ENCODE measurements at places on chromosomes 2 and 18.

DNA sequence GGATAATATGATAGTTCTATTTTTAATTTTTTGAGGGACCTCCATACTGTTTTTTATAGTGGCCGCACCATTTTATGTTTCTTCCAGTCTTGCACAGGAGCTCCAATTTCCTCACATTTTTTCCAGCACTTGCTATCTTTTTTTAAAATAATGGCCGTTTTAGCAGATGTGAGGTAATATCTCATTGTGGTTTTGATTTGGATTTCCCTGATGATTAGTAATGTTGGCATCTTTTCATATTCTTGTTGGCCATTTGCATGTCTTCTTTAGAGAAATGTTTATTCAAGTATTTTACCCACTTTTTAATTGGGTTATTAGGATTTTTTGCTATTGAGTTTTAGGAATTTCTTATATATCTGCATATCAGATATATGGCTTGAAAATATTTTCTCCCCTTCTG is 29.9 kb upstream of the NAPG start:
- no peak for DNase-seq

GRCh38 chr2:10761591-10761990 is 40.2 kb downstream of the ATP6V1C2 start:
- no peak for DNase-seq

- no peak for DNase-seq
These were observed 186.8 kb upstream of the PGAP1 start for GRCh38 chr2:197113275-197113711.

GRCh38 chr18:5772306-5773105 is 122.8 kb downstream of the TMEM200C start:
- DNase-seq, result no peak

DNA sequence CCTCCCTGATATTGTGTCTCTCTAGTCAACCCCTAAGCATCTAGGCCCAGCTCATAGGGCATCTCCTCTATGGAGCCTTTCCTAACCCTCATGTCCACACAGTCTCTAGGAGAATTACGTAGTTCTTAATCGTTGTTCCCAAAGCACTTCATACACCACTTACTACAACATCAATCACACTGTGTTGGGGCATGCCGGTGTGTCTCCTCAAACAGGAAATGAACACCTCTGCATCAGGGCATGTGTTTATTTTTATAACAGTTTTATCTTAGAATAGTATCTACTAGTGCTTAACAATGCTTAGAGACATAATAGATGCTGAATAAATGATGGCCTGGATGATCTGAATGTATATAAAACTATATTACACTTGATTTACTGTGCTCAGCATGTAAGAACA is 19.7 kb downstream of the CYP1B1 start:
- DNase-seq, result no peak

DNA sequence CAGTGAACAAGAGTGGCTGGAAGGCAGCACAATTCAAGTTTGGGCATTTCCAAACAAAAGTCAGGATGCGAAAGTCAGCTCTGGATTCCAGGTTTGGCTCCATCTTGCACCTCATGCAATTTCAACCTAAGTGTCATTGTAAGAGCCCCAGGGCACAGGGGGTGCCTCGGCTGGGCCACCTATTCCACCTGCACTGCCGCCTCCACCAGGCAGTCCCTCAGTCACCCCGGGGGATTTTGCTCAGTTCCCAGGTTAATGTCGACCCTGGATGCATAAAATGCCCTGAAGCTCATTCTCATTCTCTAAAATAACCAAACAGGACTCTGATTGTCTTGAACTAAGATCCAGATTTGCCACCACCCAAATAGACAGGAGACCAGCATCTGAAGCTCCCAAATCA is 77.6 kb downstream of the EDAR start:
- no peak for DNase-seq

DNA sequence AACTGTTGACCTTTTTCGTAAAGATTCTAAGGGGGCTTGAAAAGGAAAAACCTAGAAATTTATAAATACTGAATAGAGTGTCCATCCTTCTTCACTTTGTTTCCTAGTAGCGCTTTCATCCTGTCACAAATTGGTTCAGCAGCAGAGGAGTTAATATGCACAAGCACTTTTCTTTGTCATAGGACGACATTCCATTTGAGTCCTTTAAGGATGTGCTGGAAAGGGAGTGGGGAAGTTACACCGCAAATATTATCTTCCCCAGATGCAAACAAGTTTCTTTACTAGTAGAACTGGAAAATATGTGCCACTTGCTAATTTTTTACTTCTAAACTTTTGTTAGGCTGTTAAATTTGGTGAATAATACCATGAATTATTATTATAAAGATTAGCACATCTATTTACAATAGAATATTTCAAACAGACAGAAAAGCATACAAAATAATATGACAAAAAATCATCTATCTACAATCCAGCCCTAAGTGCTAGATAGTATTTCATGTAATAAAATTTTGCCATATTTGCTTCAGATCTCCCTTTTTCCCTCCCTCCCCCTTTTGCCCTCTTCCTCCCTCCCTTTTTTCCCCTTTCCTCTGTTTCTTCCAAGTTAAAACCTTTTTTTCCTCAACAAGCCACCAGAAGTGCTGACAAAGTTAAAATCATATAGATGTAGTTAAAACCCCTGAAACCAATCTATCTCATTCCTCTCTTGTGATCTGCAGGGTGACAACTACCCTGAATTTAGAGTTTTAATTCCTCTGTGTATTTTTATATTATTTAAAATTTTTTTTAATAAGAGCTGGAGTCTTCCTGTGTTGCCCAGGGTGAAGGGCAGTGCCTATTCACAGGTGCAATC is 50.5 kb upstream of the MAP4K3 start:
- no peak for DNase-seq

GRCh38 chr2:224032283-224032682 is 6.8 kb downstream of the SERPINE2 start:
- DNase-seq, result no peak

DNA sequence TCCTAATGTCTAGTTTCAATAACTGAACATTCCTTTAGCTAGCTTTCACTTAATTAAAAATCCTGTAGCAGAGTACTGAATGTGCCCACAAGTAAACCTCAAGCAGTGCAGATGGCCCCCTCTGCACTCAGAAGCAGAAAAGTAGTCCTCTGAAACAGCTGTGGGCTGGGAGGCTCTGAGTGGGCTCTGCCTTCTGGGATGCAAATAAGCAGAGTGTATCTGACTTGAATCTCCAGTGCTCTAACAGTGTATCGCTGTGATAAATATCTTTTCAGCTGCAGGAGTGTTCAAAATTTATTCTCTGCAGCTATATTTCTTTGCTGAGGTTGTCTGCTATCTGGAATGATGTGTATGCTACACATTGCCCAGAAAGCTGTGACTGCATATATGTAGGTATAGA is 44.8 kb upstream of the SYT4 start:
- no peak for DNase-seq

DNA sequence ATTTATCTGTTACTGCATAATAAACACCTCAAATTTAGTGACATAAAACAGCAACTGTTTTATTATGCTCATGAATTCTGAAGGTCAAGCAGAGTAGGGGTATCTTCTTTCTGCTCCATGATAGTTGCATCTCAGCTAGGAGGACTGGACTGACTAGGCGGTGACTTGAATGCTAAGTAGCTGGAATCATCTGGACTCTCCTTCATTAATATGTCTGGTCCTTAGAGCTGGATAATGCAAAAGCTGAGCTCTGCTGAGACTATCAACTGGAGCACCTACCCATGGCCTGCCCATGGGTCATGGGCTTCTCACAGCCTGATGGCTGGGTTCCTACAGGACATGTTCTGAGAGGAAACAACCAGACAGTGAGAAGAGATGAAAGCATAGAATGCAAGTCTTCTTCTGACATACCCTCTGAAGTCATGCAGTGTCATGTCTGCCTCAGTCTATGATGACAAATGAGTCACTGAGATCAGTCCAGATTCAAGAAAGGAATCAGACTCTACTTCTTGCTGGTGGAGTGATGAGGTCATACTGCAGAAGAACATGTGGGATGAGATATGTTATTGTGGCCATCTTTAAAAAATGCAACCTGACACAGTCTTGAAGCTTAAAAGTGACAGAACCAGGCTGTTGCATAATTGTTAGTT is 174.2 kb upstream of the OSR1 start:
- no peak for DNase-seq

GRCh38 chr18:35289293-35289692 is 736 bp downstream of the ZSCAN30 start:
- DNase-seq, result no peak

DNA sequence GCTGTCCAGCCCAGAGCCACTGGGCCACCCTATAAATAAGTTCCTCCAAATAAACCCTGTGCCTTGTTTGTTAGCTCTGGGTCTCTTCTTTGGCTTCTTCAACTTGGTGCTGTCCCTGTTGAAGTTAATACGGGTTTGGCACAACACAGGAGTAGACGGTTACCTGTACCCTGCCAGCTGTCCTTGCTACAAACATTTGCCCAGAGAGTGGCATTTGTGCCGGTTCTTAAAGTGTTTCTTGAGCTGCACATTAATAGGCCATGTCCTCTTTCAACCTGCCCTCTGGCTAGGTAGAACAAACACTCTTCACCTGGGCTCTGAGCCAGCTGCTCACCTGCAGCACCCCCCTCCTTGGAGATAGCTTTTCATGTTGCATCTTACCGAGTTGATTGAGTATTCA is 139.2 kb downstream of the NEDD4L start:
- no peak for DNase-seq

DNA sequence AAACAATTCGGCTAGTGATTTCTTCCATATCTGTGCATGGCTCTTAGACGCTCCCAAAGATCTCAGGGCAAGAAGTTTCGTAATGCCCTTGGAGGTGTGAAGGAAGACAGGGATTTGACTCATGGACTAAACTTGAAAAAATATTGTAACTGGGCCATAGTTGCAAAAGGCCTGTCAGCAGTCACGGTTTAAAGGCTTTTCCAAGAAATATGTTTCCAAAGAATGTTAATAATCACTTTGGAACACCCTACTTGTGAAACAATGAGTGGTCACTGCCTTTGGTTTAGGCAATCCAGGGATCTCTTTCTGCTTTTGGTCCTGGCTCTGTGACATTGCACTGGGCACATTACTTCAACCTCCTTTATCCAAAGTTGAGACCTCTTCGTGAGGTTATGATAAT is 102.5 kb upstream of the RASGRP3 start:
- no peak for DNase-seq

DNA sequence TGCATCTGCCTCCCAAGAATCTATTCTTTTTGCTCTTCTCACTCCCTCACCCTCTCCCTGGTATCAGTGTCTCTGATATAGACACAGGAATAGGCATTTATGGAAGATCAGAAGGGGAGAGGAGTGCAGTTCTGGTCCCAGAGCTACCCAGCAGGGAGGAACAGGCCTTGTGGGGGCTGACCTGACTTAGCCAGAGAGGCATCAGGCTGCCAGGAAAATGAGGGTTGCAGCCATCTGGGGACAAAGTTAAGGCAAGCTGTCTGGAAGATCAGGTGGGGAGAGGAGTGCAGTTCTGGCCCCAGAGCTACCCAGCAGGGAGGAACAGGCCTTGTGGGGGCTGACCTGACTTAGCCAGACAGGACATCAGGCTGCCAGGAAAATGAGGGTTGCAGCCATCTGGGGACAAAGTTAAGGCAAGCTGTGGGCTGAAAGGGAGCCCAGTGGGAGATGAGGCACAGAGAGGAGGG is 69.9 kb upstream of the HK2 start:
- no peak for DNase-seq

- no peak for DNase-seq
These were observed 150.4 kb upstream of the NXPH2 start for GRCh38 chr2:138930571-138930970.

DNA sequence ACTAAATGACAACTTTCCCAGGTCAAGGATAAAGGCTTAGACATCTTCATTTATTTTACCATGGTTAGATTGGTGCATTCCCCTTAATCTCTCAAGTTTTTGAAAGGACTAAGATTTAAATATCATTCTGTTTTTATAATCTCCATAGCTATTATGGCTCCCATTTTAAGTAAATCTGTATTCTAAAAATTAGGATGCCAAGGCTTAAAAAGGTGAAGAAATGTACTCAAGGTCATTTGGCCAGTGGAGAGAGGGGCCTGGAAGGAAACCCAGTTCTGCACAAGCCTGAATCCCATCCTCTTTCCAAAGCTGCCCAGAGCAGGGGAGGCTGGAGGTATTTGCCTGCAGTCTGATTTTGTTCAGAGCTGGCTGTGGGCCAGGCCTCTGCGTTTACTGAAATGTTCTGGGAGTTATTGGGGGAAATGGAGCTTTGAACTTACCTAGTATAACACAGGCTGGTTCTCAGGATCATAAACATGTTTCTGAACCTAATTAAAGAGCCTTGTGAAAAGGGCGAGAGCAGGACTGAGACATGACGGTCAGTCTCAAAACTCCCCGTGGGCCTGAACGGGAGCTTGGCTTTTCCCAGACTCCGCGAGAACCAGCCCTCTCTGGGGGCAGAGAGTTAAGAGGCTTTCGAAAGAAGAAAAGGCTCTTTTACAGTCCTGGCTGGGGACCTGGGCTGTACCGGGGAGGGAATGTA is 85.6 kb downstream of the DDX1 start:
- no peak for DNase-seq

- no peak for DNase-seq
These were observed 162.1 kb downstream of the SH3RF3 start for GRCh38 chr2:109290887-109291643.

DNA sequence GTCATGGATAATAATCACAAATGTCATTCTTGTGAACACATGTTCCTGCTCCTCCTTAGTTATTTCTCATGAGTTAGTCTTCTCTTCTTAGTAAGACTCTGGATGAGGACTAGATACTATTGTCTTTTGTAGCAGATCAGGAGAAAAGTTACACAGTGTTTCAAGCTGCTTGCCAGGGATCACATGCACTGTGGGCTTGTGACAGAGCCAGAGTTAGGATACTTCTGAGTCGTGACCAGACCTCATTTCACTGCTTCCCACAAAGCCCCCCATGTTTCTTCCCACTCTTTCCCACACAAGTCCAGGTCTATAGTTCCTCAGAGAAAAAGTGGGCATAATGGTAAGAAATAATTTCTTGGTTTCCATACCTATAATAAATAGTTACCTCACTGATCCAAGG is 80.2 kb upstream of the LRATD1 start:
- no peak for DNase-seq
